Frontal cortex (tissue), 4 donors: ENCODE measurements at places on chromosomes 7 and 10.

DNA sequence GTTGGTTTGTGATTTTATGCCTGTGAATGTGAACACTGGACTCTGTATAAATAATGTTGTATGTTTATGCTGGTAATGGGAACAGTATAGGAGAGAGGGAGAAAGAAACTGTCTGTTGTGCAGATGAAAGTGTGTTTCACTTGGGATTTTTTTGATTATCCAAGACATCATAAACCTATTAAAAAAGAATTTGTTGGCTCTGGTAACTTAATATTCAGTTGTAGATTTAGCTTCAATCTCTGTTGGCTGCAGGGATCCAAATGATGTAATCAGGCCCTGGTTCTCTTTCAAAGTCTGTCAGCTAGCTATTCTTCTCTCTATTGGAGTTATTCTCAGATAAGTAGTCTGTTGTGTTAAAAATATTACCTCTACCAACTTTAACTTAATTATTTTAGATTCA, 168.8 kb upstream of the RHOBTB1 start:
- no peak for DNase-seq

DNA sequence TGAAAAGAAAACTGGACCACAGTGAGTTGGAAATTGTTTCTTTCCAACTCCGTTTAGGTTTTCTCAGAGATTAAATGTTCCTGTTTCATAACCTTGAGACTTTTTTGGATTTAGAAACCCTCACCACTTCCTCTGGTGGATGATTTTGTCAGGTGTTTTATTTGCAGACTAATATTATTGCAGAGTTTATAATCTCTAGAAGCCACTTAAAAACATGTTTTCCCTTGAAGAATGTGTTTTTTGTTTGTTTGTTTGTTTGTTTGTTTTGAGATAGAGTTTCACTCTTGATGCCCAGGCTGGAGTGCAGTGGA, 520 bp upstream of the MICU1 start:
- DNase-seq, result no peak

GRCh38 chr7:113379746-113380145, 261.4 kb upstream of the SMIM30 start:
- DNase-seq, result no peak

GRCh38 chr10:60810437-60811182, 32.3 kb downstream of the CDK1 start:
- peak; percentile 25 for DNase-seq

GRCh38 chr10:13400196-13400965, 52.3 kb upstream of the SEPHS1 start:
- no peak for DNase-seq

- DNase-seq, result no peak
These were observed 232 bp upstream of the GRID1 start for GRCh38 chr10:86366902-86367151.

- DNase-seq, result no peak
These were observed 249.7 kb downstream of the AHR start for GRCh38 chr7:17548014-17548653.

GRCh38 chr10:91796331-91797047, 1.7 kb upstream of the TNKS2 start:
- DNase-seq, result no peak

DNA sequence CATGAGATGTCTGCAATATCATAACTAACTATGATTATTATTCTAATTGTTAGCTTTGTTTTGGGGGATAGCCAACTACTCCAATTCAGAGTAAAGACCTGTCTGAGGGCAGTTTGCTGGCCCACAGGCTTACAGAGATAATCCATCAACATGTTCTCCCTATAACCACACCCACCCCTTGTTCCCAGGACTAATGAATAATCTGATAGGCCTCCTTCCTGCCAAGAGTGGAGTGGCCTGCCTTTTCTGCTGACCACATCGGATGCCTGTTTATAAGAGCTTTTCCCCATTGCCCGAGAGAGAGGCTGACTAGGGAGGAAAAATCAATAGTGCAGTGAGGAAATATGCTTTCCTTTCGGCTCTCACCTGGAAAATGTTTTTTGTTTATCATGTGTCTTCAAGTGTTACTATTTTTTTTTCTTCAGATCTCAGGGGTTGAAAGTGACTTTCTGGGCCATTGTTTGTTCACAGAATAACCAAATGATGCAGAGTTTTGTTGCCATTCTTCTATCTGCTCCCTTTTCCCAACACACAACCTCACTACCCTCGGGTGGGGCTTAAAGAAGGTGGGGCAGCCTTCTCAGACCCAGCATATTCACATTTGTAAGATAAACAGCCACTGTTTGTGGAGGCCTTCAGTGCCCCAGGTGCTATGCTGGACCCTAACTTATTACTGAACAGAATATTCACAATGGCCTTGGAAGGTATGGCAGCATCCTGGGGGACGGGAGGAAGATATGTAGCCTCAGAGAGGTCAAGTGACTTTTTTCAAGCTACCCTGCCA, 38.4 kb downstream of the PLPP4 start:
- no peak for DNase-seq

DNA sequence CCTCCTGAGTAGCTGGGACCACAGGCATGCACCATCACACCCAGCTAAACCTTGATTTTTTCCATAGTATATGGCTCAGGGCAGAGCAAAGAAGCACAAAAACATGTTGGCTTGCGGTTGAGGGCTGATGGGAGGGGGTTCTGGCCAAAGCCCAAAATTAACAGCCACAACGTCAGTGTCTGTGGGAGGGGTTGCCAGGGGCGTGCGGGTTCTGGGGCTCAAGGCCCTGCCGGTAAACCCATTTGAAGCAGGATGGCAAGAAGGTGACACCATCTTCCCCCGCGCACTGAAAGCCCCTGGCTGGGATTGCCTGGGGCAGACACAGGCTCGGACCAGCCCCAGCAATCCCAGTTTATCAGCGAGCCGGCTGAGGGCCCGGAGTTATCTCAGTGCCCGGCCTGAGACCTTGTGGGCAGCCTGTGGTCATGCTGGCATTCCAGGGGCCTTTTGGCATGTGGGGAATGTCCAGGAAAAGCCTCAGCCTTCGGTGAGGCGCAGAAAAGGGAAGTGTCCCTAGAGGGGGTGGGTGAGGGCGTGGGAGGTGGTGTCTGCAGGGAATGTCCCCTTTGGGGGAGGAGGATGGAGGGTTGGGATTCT, 167.7 kb upstream of the TNRC18 start:
- DNase-seq, result no peak
